LNCaP clone FGC (cell line): ENCODE measurements at places on chromosomes 6 and 20.
A peak's percentile ranks its signal among the peaks of the same experiment; 100 is the strongest.

GRCh38 chr6:146859795-146860495 is 261.2 kb downstream of the ADGB start:
- no peak for DNase-seq

DNA sequence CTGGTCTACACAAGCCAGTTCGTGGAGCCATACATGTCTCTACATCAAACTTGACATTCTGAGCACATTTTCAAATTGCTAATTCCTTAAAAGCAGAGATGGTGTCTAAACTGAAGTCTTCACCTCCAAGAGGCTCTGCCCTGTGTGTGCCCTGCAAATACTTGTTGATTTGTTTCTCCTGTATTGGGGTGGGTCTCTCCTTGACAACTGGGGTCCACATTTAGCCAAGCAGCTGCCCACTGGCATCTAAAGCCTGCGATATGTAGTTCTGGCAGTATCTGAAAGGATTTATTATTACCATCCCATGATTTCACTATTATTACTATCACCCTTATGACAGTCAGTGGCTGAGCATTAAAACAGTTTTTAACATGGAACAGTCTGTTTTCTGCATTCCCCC is 45.9 kb upstream of the PKHD1 start:
- no peak for DNase-seq

GRCh38 chr6:12048609-12049008 is 36.5 kb downstream of the HIVEP1 start:
- DNase-seq = no peak

DNA sequence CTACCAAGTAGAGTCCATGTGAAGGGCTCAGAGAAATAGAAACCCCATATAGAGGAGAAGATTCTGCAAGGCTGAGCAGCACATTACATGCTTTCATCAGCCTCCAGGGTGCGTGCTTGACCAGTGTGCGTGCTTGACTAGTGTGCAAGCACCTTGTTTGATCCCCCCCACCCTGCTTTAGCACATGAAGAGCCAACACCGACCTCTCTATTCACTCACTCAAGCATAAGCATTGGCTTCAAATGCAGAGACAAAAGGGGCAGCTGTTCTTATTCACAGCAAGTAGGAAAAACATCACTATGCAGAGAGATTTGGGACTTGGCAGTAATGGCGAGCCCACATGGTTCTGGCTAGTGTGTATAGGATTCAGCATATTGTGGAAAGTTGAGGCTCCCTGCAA is 278.7 kb upstream of the RNF217 start:
- no peak for DNase-seq

DNA sequence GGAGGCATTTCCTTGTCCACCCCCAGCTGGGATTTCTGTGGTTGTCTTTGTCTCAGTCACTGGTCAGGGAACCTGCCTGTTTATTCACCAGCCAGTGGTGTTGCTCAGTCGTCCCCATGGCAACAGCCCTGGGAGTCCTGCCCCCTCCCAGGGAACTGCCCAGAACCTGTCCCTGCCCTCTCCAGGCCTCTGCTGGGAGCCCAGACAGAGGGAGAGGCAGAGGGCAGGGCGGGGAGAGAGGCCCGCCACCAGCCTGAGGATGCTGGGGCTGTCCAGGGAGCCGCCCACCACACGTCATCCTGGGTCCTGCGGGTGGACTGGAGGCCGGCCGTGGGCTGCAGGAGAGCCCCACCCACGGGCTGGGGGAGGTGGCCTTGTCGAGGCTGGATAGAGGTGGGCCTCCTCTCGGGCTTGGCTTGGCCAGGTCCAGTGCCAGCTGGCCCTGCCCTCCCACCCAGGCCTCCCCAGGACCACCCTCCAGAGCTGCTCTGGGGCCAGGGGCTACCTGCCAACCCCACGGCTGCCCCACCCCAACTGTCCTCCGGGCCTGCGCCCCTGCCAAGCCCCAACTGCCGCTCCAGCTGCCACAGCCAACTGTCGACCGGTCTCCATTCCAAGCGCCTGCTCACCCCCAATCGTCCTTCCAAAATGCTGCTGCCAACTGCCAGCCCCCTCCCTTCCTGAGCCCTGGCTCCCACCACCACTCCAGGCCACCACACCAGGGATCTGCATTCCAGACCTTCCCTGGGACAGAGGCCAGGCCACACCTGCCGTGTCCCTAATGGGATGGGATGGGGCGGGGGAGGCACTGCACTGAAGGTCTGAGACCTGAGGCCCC is 4.2 kb upstream of the ZBTB46 start:
- DNase-seq = peak; percentile 90

DNA sequence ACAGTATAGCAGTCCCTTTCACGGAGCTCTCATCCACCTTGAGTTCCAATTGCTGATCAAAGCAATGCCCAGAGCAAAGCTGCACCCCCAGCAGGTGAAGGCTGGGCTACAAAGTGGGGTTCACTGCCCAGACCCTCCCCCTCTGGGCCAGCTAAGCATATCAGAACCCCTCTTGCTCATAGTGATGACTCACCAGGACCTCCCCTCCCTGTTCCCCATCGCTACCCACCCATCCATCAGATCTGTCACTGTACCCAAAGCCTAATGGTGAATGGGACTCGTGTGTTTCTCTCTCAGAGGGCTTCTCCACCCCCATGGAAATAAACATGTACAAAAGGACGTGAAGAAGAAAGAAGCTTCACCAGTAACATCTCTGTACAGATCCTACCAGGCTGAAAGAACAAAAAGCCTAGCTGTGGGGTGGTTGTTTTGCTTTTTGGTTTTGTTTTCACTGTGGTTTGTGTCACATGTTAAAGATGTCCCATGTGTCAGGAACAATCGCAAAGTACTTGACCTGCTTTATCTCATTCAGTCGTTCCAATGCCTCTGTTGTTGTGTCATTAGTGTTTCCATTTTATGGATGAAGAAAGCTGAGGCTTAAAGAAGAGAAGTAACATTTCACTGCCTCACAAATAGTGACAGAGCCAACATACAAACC is 518.5 kb downstream of the CD83 start:
- no peak for DNase-seq

GRCh38 chr6:20811109-20811761 is 277.0 kb downstream of the CDKAL1 start:
- no peak for DNase-seq

- no peak for DNase-seq
These were observed 175.4 kb upstream of the ZNF217 start for GRCh38 chr20:53769041-53769440.

DNA sequence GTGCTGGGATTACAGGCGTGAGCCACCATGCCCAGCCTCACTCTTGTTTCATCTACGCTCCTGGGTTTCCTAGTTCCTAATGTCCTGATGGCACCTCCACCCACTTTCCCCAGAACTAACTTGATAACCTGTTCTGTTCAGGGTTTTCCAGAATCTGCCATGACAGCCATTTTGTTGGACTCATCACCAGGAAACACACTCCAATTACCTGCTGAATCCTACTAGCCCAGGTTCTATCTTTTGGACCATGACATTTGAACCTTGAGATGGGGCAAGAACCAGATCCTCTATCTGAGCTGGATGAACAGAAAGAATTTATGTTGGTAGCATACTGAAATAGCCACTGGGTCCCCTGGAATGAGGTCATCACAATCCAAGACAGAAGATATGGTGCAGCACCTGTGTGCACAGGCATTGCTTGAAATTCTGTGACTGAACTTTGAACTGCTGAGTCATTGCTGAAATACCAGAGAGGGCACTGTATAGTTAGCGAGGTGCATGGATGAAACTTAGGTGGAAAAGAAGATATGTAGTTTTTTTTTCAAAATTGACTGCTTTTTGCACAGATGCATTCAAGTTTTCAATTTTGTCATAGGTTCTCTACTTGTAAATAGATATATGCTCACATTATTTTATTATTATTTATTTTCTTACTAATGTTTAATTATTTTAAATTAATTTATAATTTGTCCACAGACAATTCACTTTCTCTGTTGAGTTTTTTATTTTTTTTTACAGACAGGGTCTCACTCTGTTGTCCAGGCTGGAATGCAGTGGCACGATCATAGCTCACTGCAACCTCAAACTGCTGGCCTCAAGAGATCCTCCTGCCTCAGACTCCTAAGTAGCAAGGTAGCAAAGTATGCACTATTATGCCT is 42.8 kb upstream of the TASP1 start:
- no peak for DNase-seq

- no peak for DNase-seq
These were observed 270.5 kb upstream of the SUPT3H start for GRCh38 chr6:45648262-45648620.

DNA sequence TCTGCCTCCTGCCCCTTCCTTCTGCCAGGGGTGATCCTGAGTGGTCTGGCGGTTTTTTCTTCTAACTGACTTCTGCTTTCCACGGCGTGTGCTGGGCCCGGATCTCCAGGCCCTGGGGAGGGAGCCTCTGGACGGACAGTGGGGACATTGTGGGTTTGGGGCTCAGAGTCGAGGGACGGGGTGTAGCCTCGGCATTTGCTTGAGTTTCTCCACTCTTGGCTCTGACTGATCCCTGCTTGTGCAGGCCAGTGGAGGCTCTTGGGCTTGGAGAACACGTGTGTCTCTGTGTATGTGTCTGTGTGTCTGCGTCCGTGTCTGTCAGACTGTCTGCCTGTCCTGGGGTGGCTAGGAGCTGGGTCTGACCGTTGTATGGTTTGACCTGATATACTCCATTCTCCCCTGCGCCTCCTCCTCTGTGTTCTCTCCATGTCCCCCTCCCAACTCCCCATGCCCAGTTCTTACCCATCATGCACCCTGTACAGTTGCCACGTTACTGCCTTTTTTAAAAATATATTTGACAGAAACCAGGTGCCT is 10.2 kb downstream of the SLC29A1 start:
- DNase-seq = no peak

DNA sequence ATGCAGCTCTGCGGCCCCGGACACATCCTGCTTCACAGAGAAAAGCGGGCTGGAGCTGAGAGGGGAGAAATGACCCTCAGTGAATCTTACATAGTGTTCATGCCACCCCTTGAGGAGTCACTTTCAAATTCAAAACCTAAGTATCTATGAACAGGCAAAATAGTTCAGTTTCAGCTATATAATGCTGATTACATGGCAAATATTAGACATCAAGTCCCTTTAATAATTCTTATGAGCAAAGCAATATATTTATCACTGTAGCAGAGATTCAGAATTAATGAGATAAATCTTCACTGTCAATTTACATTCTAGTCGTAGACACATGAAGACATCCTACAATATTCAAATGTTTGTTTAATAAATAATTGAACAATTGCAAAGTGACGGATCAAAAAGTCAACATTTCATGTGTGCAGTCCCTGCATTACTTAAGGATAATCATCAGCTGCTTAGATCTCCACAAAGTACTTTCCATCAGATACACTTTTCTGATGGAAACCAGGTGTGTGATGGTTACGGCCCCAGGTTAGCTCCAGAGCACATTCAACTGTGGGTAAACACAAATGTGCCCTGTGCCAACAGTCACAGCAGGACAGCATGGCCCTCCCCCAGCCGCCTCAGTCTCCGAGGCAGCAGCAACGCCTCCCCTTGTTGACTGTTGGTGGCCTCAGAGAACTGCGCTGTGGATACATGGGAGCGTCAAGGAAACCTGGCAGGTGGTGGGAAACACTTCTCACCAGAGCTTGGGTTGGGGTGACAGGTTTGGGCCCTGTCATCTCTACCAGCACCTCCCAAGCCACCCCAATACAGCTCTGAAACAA is 787 bp upstream of the PRR18 start:
- peak; percentile 42 for DNase-seq

GRCh38 chr6:137792160-137793033 is 74.7 kb upstream of the TNFAIP3 start:
- DNase-seq = no peak

DNA sequence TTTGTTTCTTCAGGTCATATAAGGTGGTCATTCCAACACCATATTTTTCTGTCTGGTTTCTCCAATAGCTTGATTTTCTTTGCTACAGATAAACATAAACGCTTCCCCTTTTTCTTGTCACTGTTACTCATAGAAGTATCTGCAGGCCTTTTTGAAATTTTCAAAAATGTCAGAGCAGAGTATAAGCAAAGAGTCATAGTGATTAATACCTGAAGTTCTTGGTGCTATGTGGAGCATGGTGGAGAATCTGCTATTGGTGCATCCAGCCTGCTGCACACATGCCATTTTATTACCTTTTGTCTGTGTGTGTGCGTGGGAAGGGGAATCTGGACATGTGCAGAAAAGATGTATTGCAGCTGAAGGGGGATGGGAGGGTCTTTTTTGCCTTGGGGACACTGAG is 19.7 kb downstream of the STX11 start:
- DNase-seq = no peak

- no peak for DNase-seq
These were observed 10.9 kb downstream of the ZNF217 start for GRCh38 chr20:53582574-53583351.

GRCh38 chr6:144585217-144585814 is 300.2 kb downstream of the UTRN start:
- peak; percentile 32 for DNase-seq

- no peak for DNase-seq
These were observed 66.8 kb upstream of the EDN1 start for GRCh38 chr6:12223383-12223782.

DNA sequence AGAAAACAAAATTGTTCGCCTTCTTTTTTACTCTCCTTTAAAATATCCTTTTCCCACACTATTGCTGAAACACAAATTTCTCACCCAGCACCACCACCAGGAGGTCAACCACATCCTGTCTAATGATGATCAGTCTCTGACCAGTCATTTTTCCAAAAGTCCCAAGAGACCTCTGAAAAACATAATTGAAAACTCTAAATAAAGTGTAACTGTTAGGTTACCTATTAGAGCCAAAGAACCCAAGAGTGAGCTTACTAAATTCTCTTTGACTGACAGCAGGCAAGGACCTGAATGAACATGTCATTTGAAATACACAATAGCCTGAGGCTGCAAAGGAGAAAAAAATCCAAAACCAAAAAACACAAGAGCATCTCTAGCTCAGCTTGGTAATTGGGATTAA is 735.4 kb downstream of the CBLN4 start:
- no peak for DNase-seq

GRCh38 chr6:166598441-166599138 is 12.1 kb upstream of the RAMACL start:
- no peak for DNase-seq
